ENCODE measurements at places on chromosomes 11 and 22. TPM values are rescaled to one million over a fixed set of nuclear protein-coding genes. Genes with fewer than 3 reads are reported as not detected.

NUCB2 gene
- total RNA-seq, result 131 TPM

SYNGR1 gene
- total RNA-seq, result 20.5 TPM

- no peak for DNase-seq
Measured at GRCh38 chr11:116646191-116646590, 126.6 kb downstream of the BUD13 start.

KRTAP5-1 gene
- total RNA-seq, result not detected

DNA sequence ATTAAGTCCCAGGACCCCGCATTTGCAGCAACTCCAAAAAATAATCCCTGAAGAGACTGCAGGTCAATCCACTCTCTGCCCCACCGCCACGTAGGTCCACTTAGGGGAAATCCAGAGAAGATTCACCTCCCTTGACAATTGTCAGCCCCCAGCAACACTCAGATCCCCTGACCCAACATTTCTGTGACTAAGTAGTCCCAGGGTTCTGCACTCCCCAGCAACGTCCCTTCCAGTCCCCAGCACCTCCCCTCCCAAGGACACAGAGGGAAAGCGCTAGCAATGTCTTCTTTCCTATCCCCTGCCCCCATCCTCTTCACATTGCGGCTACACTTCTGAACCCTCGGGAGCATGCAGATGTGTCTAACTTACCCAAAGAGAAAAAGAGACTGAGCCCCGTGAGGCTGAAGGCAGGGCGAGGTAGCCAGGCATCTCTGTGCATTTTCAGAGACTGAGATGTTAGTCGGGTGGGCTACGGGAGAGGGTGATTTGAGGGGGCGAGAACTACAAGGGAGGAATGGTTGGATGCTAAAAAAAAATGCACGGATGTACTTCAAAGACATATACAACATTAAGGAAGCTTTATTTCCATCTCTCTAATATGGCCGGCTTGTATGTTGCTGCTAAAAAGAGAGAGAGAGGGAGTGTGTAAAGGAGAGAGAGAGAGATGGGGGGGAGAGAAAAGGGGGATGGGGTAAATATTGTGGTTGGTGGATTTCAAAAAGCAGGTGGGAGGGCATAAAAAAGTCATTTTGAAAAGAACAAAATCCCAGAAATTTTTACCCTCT, at the start of gene SCN2B:
Gene SCN2B, minus strand, starts transcription at position 647 of the 785 bp plus-strand sequence. Its CDS starts 208 bp downstream, at position 439.
- DNase-seq, result no peak

CDCA5 gene
- 0.96 TPM for total RNA-seq

OR2D2 gene
- total RNA-seq, result 0.44 TPM

- DNase-seq, result no peak
Measured at GRCh38 chr22:42152661-42153270, 22.2 kb upstream of the CYP2D6 start.

MUC2 gene
- not detected for total RNA-seq

DNA sequence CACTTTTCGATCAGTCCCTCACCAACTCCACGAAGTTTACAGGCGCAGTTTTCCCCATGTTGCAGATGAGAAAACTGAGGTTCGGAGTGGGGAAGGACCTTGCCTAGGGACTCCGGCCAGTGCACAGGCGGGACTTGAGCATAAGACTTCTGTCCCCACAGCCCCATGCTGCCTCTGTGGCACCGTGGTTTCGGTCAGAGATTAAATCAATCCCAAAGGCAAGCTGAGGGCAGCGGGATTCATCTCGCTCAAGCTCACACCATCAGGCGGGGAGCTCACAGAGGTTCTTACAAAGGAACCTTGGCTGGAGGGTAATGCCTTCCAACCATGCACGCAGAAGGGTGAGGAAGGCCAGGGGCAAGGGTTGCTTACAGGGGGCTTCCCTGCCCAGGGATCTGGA, 115.5 kb downstream of the PHF21B start:
- DNase-seq, result peak; percentile 27

- no peak for DNase-seq
Measured at GRCh38 chr11:19738124-19738523, 25.5 kb downstream of the NAV2 start.

- DNase-seq, result peak; percentile 65
Measured at GRCh38 chr22:50342651-50343540, at the start of gene PPP6R2. TSS of gene PPP6R2 (plus strand) at chr22:50343327. CDS start at chr22:50393909, 50,582 bp downstream.

- DNase-seq, result no peak
Measured at GRCh38 chr22:24706054-24706453, 68.5 kb downstream of the PIWIL3 start.

ESRRA gene
- total RNA-seq, result 43.9 TPM

GRCh38 chr11:399731-400211, 5.8 kb downstream of the PKP3 start:
- no peak for DNase-seq
